Frontal cortex (tissue), 4 donors: ENCODE measurements at places on chromosomes 13 and 19.

- DNase-seq: no peak
Measured at GRCh38 chr19:54616057-54616456, 14.2 kb upstream of the LILRB1 start.

GRCh38 chr19:30376826-30377425, 4.7 kb downstream of the ZNF536 start:
- no peak for DNase-seq

DNA sequence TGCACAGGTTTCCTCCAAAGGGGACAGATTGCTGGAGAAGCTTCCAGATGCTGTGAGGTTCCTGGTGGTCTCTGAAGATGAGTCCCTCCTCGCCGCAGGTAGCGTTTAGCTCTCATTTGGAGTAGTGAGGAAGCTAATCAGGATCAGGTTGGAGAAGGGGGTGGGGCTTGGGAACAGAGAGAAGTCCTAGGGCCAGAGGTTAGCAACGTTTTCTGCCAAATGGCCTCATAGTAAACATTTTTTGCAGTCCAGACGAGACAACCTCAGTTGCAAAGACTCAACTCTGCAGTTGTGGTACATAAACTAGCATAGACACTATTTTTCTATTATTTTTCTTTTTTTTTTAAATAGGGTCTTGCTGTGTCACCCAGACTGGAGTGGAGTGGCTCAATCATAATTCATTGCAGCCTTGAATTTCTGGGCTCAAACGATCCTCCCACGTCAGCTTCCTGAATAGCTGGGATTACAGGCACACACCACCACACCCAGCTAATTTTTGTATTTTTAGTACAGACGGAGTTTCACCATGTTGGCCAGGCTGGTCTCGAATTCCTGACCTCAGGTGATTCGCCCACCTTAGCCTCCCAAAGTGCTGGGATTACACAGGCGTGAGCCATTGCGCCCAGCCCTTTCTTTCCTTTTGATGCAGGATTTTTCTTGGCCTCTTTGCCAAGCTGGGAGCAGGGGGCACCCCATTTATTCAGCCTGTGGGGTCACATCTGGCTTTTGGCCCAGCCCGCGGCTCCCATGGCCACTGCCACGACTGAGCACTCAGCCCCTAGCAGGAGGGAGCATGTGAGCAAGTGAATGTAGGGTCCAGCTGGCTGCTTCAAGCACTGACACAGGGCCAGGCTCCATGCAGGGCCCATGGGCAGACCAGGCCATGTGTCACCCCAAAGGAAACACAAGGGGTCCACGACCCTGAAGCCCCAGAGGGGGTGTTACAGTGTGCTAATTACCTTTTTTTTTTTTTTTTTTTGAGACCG, 34.4 kb upstream of the SIN3B start:
- DNase-seq: no peak

- peak; percentile 33 for DNase-seq
Measured at GRCh38 chr13:77565635-77566034, 30.1 kb downstream of the SCEL start.

DNA sequence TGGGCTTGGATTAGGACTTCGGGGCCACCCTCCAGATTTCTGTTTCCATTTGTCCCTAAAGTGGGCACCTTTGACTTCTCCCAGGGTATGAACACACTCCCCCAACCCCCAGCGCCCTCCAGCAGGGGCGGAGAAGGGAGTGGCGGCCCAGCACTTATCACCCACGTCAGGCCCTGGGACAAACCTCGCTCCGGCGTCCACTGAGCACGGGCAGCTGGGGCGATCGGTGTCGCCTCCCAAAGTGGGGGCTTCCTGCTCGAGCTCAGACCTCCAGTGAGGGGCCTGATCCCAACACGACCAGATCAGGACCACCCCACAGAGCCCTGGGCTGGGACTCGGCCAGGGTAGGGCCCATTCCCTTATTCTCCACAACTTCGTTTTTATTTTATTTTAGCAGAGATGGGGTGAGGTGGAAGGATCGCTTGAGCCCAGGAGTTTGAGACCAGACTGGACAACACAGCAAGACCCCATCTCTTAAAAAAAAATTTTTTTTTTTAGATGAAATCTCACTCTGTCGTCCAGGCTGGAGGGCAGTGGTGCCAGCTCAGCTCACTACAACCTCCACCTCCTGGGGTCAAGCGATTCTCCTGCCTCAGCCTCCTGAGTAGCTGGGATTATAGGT, 3.7 kb upstream of the TCF3 start:
- DNase-seq: no peak

- DNase-seq: no peak
Measured at GRCh38 chr19:33096005-33096404, 15.0 kb downstream of the GPATCH1 start.

DNA sequence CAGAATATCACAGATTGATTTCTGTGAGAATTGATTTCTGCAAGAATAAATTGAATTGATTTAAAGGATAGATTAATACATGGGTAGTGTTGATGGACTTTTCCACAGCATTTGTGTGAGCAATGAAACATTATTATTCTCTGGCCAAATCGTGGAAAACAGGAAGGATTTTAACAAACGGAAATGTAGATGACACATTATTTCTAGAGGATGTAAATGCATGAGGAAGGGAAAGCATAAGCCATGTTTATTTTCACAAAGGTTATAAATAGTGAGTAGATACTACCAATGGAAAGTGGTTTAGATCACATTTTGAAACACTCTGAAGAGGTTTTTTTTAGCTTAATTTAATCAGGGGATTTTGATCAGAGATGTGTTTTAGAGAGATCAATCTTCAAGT, 1534.6 kb upstream of the MIR17HG start:
- DNase-seq: no peak

GRCh38 chr13:43360892-43361610, 337.7 kb downstream of the DNAJC15 start:
- no peak for DNase-seq

DNA sequence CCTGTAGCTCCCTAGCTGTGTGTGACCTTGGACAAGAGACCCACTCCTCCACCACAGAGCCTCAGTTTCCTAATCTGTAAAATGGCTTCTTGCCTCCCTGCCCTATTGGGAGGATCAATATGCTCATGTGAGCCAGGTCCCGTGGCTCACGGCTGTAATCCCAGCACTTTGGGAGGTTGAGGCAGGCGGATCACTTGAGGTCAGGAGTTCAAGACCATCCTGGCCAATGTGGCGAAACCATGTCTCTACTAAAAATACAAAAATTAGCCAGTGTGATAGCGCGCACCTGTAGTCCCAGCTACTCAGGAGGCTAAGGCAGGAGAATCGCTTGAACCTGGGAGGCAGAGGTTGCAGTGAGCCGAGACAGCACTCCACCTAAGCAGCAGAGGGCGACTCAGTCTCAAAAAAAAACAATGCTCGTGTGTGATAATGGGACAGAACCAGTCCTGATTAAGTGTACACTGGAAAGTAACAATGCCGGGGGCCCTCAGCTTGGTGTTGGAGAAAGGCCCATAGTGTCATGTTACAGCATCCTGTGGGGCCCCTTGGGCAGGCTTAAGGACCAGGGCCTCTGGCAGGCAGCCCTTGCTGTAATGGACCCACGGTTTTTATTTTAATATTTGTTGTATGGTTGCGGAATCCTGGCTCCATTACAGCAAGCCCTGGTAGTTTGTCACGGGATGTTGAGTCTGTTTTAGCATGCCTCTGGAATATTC, 6.8 kb downstream of the RPS11 start:
- DNase-seq: no peak

GRCh38 chr19:10965398-10965797, 4.6 kb downstream of the SMARCA4 start:
- no peak for DNase-seq

- no peak for DNase-seq
Measured at GRCh38 chr19:19463348-19464117, 51.8 kb downstream of the TSSK6 start.

- DNase-seq: no peak
Measured at GRCh38 chr19:9009935-9010651, at the start of gene MUC16. Gene MUC16, minus strand, starts transcription at chr19:9010409.

DNA sequence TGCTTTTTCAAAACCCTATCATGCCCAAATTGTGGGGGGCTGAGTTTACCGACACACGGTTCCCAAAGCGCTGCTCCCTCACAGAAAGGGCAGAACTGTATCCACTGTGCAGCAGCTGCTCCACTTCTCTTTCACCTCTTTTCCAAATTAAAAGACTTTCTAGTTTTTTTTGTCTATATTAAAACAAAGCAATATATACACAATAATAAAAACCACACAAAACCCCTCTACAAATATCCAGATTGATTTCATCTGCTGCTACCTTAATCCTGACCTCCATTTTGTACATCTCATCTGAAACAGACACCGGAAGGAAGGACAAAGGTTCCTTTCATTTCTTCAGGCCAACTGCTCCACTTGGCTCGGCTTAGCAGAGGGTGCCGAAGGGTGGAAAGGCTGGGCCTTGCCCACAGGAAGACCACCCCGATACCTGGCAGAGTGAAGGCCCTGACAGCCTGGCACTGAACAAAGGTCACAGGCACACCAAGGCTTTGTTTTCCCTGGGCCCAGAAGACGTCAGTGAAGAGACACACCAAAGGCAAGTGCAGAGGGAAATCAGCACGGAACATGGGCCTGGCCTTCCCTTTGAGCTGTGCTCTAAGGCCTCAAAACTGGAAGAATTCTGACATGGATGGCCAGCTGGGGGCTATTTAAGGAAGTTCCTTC, 71.6 kb downstream of the LATS2 start:
- no peak for DNase-seq

DNA sequence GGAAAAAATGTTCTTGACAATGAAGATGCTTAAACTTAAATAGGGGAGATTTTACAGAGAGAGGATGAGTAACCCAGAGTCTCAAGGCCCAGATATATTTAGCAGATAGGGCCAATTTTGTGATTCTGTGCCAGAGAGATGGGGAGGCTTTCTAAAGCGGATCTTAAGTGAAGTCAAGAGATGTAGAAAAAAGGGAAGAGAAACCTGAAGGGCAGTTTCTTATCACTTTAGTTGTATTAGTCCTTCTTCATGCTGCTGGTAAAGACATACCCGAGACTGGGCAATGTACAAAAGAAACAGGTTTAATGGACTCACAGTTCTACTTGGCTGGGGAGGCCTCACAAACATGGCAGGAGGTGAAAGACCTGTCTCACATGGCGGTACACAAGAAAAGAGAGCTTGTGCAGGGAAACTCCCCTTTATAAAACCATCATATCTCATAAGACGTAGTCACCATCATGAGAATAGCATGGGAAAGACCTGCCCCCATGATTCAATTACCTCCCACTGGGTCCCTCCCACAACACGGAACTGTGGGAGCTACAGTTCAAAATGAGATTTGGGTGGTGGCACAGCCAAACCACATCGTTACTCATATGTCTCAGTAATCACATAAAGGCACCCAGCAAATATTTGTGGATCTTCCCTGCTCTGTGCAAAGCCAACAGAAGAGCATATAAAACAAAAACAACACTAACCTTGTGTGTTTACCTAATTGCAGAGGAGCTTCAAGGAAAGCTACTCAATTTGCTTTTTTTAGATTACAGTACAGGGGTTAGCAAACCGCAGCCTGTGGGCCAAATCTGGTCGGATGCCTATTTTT, 102.6 kb upstream of the MYCBP2 start:
- DNase-seq: no peak

- DNase-seq: no peak
Measured at GRCh38 chr13:110592665-110593064, 22.7 kb upstream of the NAXD start.

DNA sequence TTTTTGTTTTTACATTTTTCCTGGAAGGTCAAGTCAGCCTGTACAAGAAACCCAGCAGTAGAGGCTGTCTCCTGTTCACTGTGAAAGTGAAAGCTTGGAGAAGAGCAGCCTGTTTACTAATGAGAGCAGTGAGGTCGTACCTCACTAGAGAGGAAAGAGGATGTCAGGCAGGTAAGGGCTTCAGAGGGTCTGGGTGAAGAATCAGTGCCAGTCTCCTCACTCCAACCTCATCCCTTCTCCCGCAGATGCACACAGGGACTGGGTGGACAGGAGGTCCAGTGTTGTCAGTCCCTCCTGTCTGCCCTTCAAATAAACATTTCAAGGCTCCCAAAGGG, 462.5 kb downstream of the KLF5 start:
- DNase-seq: no peak

DNA sequence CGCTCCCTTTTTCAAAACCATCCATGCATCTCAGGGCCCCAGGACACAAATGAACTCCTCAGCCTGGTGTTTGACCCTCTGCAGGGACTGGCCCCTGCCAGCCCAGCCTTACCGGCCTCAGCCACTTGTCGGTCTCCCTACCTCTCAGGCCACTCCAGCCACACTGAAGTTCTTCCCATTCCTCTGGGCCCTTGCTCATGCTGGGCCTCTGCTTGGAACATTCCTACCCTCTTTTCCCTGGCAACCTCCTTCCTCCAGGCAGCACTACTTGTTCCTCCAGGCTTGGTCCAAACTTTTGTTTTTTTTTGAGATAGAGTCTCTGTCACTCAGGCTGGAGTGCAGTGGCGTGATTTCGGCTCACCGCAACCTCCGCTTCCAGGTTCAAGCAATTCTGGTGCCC, 7.6 kb upstream of the EGLN2 start:
- DNase-seq: no peak

GRCh38 chr19:55537741-55538111, 793 bp upstream of the SBK2 start:
- DNase-seq: no peak

GRCh38 chr19:55712804-55713631, 25.2 kb downstream of the NLRP9 start:
- DNase-seq: no peak

DNA sequence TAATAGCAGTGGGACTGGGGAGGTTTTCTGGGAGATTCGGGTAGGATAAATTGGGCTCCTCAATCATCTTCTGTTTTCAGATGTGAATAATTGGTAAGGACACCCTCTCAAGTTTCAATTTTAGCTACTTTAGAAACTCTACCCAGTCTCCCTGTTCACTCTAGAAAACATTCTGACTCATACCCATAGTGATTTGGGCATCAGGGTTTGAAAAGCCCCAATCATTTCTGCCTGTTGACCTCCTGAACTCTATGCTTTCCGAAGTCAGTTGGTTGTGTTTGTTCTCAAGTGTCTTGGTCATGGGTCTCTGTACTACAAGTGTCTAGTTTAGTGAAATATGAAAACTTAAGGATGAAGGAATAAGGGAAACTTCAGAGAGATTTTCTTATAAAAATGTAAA, 911.3 kb upstream of the GPC6 start:
- no peak for DNase-seq

DNA sequence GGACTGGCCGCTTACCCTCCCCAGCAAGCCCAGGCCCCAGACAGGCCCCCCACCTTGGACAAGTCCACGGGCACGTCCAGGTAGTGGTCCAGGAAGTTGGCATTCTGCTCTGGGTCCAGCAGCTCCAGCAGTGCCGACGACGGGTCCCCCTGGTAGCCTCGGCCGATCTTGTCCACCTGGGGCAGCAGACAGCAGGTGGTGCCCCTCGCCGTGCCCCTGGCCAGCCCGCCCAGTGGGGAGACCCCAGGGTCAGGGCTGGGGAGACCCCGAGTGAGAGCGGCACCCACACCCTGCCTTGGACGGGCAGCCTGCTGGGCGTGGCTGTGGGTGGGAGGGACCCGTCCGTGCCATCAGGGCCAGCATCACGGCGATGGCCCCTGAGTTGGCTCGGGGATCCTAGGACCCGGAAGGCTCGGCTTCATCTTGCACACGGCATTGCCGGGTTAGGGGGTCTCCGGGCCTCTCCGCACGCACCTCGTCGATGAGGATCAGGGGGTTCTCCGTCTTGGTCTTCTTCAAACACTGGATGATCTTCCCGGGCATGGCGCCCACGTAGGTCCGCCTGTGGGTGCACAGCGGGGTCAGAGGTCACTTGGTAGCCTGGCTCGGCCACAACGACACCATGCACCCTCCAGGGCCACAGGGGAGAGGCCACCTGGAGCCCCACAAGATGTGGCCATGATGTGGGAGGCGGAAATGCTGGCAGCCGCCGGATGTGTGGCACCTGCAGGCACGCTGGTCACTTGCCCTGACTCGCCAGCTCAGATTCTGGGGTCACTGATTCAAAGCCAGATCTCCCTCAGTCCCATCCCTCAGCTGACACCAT, 6.3 kb downstream of the RPL36 start:
- DNase-seq: no peak
